ENCODE measurements at places on chromosomes 2 and 18.

DNA sequence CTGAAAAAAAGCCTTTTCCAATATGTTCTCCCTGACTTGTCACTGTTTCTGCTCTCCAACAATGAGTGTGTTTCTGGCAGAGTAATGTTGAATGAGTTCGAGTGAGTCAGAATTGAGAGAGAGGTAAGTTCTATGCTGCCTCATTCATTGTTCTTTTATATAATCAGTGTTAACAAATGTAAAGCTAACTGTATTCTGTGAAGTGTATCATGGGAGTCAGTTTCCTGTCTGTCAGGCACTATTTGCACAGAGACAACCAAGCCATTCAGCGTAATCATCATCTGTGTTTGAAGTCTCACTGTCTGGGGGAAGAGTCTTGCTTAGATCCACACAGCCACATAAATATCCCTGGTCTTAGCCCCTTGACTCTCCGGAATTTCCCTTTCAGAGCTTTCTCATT lies 22.0 kb upstream of the UPP2 start:
- no peak for DNase-seq
- H3K27me3 ChIP-seq = peaks cover 8% of the 10 kb centered on the region
- H3K4me3 ChIP-seq = no peak overlapping the region
- H3K4me1 ChIP-seq = no peaks in the 10 kb centered on the region

- no peaks in the 10 kb centered on the region for H3K27me3 ChIP-seq
- H3K36me3 ChIP-seq = no peaks in the 10 kb centered on the region
- H3K4me1 ChIP-seq = no peaks in the 10 kb centered on the region
- H3K27ac ChIP-seq = no peak overlapping the region
- no peak overlapping the region for H3K4me3 ChIP-seq
These were observed 2.4 kb downstream of the TTN start for GRCh38 chr2:178804791-178805190.

- H3K4me3 ChIP-seq = peak overlapping the region; percentile 43
- H3K36me3 ChIP-seq = peaks cover 79% of the 10 kb centered on the region
- no peak for DNase-seq
- no peaks in the 10 kb centered on the region for H3K27me3 ChIP-seq
- peak overlapping the region; percentile 75 for H3K27ac ChIP-seq
These were observed 32.0 kb downstream of the SMCHD1 start for GRCh38 chr18:2687390-2688001.

- H3K4me3 ChIP-seq = no peak overlapping the region
- no peak for DNase-seq
- H3K27ac ChIP-seq = no peak overlapping the region
These were observed 174.7 kb downstream of the WDR7 start for GRCh38 chr18:56825878-56826277.

- H3K27ac ChIP-seq = no peak overlapping the region
- H3K27me3 ChIP-seq = no peaks in the 10 kb centered on the region
- no peak overlapping the region for H3K4me3 ChIP-seq
- H3K36me3 ChIP-seq = no peaks in the 10 kb centered on the region
- DNase-seq = no peak
- H3K4me1 ChIP-seq = peaks cover 10% of the 10 kb centered on the region
These were observed 206.9 kb downstream of the TNS1 start for GRCh38 chr2:217795706-217796465.

GRCh38 chr18:13464432-13465123 lies 246.0 kb downstream of the LDLRAD4 start:
- DNase-seq = peak; percentile 78
- peak overlapping the region; percentile 82 for H3K27ac ChIP-seq
- no peaks in the 10 kb centered on the region for H3K27me3 ChIP-seq
- peak overlapping the region; percentile 83 for H3K4me3 ChIP-seq
- peaks cover 61% of the 10 kb centered on the region for H3K4me1 ChIP-seq

GRCh38 chr2:98458207-98458606 lies 13.5 kb downstream of the INPP4A start:
- H3K27me3 ChIP-seq = no peaks in the 10 kb centered on the region
- DNase-seq = peak; percentile 60
- H3K36me3 ChIP-seq = peaks cover 48% of the 10 kb centered on the region
- peak overlapping the region; percentile 23 for H3K4me3 ChIP-seq
